Uterus (tissue), 4 donors: ENCODE measurements at places on chromosomes 13 and 19. TPM values are rescaled to one million over a fixed set of nuclear protein-coding genes. Genes with fewer than 3 reads are reported as not detected.

The PNMA8B gene
- 2.2 TPM for total RNA-seq

The CEACAM3 gene
- total RNA-seq = not detected

DNA sequence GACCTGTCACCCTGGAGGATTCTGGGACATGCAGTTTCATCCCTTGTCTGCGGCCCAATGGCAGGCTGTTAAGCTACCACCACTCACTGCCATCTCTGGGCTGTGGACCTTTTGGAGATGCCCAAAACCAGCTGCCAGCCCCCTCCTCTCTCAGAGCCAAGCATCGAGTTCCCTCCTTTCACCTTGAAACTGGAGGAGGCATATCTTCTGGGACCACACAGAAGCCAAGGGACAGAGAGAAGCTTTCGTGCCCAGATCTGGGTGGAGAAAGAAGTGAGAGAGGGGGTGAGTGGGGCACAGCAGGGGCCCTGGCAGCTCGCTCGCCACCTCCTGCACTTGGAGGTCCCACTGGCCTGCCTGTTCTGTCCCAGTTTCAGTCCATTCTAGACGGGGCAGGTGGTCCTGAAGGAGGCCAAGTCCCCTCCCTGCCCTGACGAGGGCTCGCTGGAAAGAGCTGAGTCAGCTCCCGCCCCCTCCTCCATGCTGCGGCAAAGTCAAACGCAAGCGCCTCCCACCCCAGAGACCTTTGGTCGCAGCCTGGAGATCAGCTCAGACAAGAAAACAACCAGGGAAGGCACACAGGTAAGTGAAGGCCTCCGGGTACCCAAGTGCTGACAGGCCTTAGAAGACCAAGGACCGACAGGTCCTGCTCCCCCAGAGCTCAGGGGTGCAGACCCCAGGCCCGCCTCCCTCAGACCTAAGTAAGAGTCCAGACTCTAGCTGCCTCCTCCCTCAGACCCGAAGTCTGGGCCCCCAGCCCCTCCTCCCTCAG, 3.8 kb downstream of the BCAT2 start:
- H3K27ac ChIP-seq = peak overlapping the region; percentile 1
- H3K4me1 ChIP-seq = no peaks in the 10 kb centered on the region
- H3K4me3 ChIP-seq = no peak overlapping the region
- H3K27me3 ChIP-seq = no peaks in the 10 kb centered on the region
- H3K36me3 ChIP-seq = no peaks in the 10 kb centered on the region

DNA sequence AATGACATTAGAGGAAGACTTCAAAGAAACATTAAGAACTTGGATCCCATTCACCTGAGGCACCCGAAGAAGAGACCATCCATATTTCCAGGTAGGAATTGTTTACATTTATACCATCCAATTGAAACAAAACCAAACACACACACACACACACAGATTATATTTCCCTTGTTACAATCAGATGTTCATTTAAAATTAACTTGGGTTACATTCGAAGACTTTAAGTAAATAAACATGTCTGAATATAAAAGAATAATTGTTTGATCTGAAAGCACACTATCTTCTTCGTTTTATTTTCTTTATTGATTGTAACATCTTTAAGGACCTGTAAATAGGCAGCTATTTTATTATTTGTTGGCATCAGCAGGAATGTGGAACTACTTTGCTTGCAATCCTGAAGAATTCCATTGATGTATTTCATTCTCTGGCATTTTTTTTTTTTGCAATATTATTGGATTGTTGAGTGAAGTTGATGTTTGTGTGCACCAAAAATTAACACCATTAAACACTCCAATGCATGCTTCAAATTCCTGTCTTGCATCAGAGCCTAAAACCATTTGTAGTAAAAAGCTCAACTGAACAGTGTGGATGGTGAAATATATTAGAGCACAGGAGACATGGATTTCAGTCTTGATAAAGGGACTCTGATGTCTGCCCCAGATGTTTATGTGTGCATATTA, 85.3 kb upstream of the FRY start:
- no peaks in the 10 kb centered on the region for H3K27me3 ChIP-seq
- no peak overlapping the region for H3K4me3 ChIP-seq
- no peak overlapping the region for H3K27ac ChIP-seq
- DNase-seq = no peak
- H3K4me1 ChIP-seq = no peaks in the 10 kb centered on the region
